ENCODE measurements at places on chromosomes 5 and 9.

- DNase-seq = no peak
These were observed 307.5 kb downstream of the ZNF608 start for GRCh38 chr5:124438903-124439281.

- DNase-seq = no peak
These were observed 76.4 kb downstream of the TTLL11 start for GRCh38 chr9:122016744-122017143.

DNA sequence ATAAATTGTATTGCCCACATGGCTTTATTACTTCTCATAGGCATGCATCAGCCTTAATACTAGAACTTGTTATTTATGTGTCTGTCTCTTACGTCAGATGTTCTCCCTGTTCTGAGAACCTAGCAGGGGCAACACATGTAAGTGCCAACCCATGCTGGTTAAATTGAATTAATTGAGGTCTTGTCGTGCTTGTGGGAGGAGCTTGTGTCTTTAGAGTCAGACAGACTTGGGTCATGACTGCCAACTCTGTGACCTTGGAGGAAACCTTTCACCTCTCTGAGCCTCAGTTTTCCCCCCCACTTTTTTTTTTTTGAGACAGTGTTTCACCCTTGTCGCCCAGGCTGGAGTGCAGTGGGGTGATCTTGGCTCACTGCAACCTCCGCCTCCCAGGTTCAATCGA is 2.2 kb upstream of the MEGF9 start:
- no peak for DNase-seq

GRCh38 chr5:176846335-176847140 is 36.2 kb downstream of the UNC5A start:
- DNase-seq = no peak

DNA sequence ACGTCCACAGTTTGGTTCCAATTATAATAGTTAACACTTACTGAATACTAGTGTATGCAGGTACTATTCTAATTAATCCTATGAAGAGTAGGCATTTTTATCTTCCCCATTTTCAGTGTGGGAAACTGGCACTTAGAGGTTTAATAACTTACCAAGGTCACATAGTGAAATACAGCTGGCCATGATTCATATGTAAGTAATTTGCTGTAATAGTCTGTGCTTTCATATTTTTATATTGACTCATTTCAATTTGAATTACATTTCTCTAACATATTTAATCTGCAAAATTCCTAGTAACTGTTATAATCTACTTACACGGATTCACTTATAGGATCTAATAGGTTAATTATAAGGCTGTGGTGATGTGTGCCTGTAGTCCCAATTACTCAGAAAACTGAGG is 19.4 kb downstream of the CCNH start:
- DNase-seq = no peak

- no peak for DNase-seq
These were observed 37.6 kb downstream of the SYK start for GRCh38 chr9:90839183-90839728.

GRCh38 chr5:96714951-96715451 is 52.8 kb downstream of the CAST start:
- no peak for DNase-seq

DNA sequence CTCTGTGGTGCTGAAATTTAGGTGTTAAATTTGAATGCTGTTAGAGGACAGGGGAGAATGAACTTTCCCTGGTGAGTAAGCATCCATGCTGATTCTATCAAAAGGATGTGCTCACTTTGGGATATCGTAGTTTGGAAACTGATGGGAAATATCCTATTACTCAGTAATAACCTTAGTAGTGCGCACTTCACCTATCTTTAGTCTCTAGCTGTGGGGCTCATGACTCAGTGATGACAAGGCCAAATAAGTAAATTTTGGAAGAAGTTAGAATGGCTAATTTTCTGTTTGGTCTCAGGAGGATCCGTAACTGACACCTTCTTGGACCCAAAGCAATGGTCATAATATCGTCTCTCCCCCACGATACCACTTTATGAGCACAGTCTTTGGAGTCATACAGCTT is 448.4 kb downstream of the PSAT1 start:
- no peak for DNase-seq

GRCh38 chr5:147472664-147473475 is 37.0 kb downstream of the DPYSL3 start:
- DNase-seq = no peak

DNA sequence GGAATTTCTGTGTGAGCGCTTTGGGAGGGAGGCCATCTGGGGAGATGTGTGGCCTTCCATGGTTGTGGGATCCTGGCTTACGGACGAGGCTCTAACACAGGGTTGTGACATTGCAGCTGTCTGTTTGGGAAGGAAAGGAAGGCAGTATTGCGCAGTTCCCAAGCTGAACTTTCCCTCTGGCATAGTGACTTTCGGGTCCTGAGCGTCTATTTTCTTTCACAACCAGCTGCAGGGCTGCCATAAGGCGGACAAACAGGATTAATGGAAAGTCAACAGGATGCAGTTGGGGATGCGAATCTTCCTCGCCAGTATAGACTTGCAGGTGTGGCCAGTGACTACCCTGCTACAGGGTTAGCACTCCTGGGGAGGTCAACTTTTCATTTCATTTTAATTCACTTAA is 25.9 kb downstream of the CCT5 start:
- DNase-seq = no peak

- DNase-seq = no peak
These were observed 252.0 kb upstream of the IRX4 start for GRCh38 chr5:2134543-2135292.

DNA sequence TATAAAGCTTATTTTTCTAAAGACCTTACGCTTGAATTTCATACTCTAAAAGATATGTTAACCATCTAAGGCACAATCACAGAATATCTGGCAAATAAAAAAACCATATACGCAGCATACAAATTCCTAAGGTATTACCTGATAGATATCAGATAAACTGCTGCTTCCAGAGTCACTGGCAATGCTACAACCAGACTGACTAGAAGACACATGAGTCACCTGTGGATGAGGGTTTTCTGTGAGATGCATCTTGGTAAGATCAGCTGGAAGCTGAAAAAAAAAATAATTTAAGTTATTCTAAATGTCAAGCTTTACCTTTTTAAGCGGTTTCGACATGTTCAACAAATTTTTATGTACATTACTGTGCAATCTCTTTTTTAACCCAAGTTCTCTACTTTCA is 113.8 kb downstream of the RAPGEF6 start:
- DNase-seq = no peak

DNA sequence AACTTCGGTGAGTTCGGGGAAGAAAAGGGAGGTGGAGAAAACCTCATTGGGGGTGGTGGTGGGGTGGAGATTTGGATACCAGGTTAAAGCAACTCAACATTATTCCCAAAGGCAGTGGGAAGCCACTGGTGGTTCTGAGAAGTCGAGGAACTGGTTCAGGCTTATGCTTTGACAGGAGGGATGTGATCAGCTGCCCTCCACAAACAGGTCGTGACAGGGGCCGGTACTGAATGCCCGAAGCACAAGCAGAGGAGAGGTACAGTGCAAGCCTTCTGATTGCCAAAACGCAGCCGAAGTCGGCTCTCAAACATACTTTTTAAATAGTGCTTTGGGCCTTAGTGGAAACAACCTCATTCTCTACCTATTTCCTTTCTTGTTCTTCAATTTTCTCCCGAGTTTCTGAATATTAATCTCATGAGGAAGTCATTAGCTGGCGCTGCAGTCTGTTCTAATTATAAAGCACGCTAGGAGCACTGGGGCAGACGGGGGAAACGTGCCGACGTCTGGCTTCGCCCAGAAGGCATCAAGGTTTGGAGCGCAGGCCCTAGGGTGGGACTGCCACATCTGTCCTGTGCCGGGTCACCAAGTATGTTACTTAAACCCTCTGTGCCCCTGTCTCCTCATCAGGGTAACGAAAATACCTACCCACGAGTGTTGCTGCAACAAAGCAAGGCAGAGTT is 27.3 kb downstream of the SHB start:
- no peak for DNase-seq

DNA sequence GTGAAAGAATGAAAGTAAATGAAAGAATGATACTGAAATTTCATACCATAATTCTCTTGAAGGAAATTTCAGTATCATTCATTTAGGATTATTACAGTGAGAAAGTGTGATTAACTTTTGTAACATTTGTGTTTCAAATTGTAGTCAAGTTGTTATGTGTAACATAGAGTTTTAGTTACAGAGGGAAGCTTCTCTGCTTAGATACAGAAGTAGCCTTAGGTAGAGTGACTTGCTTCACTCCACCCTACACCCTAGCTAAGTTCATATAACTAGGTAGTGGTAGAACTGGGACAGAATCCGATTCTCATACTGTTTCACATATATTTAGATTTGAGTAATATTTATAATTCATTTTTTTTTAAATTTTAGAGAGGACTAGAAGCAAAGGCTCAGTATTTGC is 9.0 kb downstream of the RASA1 start:
- DNase-seq = no peak

- no peak for DNase-seq
These were observed 811 bp upstream of the ARRDC3 start for GRCh38 chr5:91383956-91384300.

GRCh38 chr5:121377461-121377860 is 474.2 kb upstream of the FTMT start:
- no peak for DNase-seq

DNA sequence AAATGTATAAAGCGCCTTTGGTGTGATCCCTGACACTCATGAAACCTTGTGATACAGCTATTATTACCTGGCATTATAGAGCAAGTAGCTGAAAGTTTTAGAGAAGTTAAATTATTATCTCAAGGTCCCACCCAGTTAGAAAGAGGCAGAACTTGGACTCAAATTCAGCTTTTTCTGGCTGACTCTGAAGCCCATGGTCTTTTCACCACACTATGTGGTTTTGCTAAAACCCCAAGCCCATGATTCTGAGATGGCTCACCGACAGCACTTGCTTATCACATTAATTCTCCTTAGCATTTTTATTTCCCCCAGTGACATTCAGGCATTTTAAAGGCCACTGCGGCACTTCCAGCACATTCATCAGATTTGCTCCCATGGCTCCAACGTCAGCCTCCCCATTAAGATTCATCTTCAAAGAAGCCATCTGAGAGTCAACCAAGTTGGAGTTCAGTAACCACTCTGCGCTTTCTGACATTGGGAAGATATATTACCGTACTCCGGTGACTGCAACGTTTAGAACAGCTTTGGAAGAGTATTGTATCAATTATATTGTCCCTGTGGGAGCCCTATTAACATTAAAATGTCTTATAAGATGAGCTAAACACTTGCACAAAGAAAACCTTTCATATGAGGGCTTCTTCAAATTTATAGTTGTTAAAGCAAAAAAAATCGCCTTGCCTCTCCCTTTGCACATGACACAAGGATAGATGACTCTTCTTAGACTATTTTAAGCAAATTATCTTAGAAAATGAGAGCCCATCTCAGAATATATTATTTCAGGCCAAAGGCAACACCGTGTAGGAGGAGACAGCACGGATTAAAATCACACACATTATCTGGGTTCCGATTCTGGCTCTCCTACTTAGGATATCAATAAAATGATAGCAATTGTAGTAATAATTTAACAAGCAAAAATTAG is 638.1 kb downstream of the ACTL7B start:
- DNase-seq = no peak

GRCh38 chr5:83360573-83360972 is 111.0 kb upstream of the VCAN start:
- no peak for DNase-seq

GRCh38 chr9:88259001-88259400 is 120.7 kb upstream of the SPATA31C2 start:
- no peak for DNase-seq

Measured in stimulated activated CD8-positive, alpha-beta memory T cell treated with anti-CD3 and anti-CD28 coated beads, Interleukin-15, amount 100 ng/mL, for 1 hour (primary cell).